ENCODE measurements at places on chromosomes 6 and 20.

GRCh38 chr6:31795616-31796298 lies at the start of gene VARS1:
Gene VARS1, minus strand, starts transcription at chr6:31795752. Its CDS starts 535 bp downstream, at chr6:31795217.
- peak; percentile 58 for DNase-seq

GRCh38 chr20:59318803-59319202 lies 18.4 kb downstream of the EDN3 start:
- DNase-seq: no peak

- DNase-seq: no peak
Observed at GRCh38 chr6:11978169-11978987, 33.7 kb upstream of the HIVEP1 start.

GRCh38 chr6:160768101-160768500 lies 66.1 kb downstream of the PLG start:
- no peak for DNase-seq

DNA sequence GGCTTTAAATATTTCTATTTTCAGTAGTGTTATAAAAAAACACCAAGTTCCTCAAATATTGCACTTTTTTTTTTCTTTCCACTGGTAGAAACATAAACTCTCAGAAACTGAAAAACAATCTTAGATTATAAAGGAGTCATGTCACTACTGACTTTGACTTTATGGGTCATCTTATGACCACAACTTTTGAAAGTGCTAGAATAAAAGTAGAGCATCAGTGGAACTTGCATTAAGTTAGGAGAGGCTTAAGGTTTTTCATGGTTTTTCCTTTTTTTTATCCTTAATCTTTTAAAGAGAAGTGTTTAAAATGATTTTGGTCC lies 56.6 kb upstream of the SUPT3H start:
- no peak for DNase-seq

- no peak for DNase-seq
Observed at GRCh38 chr6:151044465-151045441, 179.3 kb downstream of the MTHFD1L start.

DNA sequence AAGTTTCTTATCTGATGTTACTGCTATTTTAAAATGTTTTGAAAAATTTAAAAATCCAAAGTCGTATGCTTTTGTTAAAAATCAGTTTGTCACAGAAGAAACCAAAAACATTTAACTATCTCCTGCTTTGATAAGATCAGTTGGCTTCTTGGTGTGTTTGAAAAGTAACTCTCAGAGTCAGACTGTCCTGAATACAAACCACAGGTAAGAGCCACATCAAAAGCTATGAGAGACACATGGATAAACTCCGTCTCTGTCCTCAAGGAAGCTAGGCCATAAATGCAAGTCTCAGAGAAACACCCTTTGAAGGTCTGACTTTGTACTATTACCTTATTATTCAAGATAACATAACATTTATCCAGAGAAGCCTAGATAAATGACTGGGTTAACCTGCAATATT lies 7.7 kb downstream of the HBS1L start:
- DNase-seq: no peak

DNA sequence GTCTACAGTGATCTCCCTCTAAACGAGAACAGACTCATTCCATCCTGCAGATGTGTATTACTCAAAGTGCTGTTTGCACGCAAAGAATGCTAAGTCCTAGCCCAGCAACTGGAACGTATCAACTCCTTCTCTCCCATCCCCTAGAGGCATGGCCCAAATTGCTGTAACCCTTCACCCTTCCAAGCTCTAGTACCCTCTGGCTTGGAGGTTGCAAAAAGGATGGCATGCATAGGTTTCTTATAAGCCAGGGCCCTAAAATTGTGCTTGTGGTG lies 71.5 kb upstream of the TGM3 start:
- DNase-seq: no peak

DNA sequence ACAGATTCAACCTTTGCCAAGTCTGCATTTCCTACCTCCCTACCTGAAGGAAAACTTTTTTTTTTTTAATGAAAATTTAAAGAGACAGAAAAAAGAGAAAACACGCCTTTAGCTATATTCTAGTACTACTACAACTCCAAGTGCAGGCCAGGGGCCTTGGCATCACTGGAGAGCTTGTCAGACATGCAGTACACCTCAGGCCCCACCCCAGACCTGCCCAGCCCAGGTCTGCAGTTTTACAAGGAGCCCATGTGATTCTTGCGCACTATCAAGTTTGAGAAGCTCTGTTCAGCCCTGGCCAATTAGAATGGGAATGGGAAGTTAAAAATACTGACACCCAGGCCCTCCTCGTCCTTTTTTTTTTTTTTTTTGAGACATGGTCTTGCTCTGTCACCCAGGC lies 85.0 kb downstream of the NFATC2 start:
- no peak for DNase-seq

DNA sequence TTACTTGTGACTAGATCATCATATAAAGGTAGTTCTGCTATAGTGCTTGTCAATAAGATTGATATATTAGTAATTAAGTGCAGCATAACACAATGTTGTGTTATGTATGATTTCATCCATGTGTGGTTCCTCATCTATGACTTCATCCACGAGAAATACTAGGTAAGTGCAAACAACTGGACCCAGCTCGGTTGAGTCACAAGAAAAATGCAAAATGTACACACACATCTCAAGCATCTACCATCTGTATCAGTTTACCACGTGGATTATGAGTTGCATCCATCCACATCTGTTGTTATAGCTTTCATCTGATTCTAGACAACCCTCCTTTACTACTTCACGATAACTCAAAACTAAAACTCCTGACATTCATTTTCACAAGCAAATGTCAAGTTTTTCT lies 517.0 kb upstream of the CITED2 start:
- no peak for DNase-seq

DNA sequence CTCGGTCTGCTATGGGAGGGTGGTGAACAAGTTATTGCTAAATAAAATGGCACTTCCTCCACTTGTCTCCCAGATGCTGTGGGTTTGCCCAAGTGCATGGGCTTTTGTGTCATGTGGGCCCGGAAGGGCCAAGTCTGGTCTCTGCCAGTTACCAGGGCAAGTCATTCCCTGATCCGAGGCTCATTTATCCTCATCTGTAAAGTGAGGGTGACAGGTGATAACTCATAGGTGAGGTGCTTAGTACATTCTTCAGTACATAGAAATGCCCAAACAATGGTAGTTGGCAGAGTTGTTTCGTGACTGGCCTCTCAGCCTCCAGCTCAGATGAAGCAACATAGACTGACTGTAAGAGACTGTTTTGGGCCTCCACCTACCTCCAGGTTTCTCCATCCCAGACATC lies 2.0 kb upstream of the MUCL3 start:
- DNase-seq: no peak

DNA sequence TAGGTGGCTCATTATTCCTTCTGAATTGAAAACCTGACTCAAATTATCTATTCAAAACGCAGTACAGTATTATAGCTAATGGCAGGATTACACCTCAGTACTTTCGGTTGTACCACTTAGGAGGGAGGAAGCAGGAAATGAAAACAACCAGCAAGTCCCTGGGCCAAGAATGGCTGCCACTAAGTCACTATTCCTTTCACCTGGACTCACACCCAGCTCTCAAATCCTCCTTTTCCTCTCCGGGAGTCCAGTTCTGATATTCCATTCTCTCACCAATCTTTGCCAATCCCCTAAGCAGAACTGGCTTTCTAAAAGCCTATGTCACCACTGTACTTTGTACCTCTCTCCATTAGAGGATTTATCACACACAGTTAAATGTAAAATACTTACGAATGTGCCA lies 20.6 kb downstream of the TMEM242 start:
- DNase-seq: no peak

GRCh38 chr20:8932192-8933165 lies 136.4 kb upstream of the PLCB4 start:
- no peak for DNase-seq

DNA sequence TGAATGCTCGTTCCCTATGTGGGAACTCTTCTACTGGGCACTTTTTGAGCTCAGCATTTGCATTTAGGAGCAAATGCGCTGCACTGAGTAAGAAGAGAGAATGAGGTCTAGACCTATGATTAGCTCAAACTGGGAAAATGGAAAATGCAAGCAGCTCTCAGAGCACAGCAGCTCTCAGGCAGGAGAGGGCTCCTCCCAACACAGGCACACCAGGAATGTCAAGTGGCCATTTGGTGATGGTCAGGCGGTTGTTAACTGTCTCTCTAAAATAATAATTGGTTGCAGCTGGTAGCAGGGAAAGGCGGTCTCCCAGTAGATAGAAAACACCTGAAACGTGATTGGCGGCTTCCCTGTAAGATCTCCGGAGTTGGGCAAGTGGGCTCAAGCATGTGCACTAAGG lies 162.0 kb upstream of the ECI2 start:
- DNase-seq: no peak

GRCh38 chr6:168130697-168131371 lies 51.8 kb upstream of the FRMD1 start:
- no peak for DNase-seq

GRCh38 chr6:125658759-125659431 lies 90.5 kb upstream of the HEY2 start:
- no peak for DNase-seq

GRCh38 chr6:129598244-129599187 lies 111.5 kb downstream of the ARHGAP18 start:
- no peak for DNase-seq

DNA sequence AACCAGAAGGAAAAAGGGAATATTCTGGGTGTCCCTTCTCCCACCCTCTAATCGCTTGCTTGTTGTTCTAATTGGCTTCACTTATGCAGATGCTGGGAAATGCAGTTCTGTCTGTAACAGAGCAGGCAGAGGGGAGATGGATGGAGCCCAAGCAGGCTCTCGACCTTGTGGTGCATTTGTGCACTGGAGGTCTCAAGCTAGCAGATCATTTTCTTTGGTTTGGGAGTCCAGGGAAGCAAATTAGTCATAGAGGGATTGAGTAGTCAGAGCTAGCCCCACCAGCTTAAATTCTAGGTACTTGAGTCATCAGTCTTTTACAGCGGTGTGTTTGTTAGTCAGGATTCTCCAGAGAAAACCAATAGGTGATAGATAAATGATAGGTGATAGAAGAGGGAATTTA lies 234.7 kb upstream of the ECI2 start:
- no peak for DNase-seq

DNA sequence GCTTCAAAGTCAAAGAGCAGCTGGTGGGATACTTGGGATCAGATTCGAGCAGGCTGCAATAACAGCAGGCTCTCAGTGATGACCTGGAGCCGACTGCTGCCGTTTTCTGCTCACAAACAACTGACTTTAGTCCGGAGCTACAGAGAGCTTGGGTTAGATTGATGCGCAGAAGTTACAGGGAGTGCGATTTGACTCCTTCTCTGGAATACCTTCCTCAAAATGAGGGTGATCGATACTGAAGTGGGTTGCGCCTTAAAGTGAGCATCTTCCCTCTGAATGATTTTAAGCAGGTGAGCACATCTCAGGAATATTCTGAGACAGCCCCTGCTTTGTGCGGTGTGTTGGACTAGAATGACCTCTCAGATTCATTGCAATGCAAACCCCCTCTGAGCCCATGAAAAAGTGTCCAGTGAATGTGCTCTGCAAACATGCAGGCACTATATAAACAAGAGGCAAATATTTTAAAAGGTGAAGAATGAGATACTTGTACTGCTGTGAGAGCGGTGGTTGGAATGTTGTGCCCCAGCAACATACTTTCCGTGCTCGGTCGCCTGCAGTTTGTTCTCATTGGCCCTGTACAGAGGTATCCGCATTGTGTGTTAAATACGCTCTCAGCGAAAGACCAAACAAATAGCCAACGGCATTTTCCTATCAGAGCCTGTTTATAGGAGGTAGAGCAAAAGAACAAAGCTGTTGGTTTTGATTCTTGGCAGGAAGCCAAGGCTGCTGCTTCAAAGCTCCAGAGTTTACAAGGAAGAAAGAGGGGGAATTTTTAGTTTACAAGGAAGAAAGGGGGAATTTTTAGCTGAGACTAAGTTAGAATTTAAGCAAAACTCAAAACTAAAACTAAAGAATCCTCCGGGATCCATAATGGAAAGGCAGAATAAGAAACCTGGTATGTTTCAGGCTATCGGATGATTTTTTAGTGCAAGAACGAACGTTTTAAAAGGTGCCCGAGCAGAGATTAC lies 67.7 kb downstream of the PHACTR2 start:
- no peak for DNase-seq

DNA sequence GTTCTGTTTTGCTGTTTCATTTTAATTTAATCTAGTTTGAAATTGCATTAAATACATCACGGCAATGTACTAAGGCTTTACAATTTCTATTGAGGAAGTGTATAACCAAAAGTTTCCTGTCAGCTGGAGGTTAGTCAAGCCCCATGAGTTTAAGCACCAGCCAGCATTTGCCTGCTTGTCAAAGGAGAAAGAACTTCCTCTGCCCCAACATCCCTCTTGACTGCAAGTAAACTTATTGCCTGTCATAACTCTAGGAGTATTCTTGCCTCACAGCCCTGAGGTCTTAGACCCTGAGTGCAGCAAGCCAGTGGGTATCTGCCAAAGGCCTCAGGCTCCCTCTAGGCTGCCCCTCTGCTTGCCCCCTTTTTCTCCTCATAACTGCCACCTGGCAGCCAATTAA lies 106.7 kb upstream of the INSM1 start:
- no peak for DNase-seq

DNA sequence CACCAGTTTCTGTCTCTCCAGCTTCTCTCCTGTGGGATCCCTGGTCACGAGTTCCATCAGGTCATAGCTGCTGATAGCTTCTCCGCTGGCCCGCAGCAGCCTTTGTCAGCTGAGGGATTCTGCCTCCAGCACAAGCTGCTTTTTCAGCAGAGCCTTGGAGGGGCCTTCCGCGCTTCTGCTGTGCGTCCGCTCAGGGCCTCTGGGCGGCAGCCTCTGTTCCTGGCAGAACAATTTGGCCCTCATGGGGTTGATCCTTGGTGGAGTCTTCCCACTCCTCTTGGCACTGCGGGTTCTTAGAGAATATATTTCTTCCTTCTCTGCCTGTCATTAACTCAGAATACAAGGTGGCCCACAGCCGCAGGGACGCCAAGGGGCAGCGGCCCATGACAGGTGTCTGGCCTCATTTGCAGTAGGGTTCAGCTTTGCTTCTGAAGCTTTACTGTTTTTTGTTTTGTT lies 158.8 kb downstream of the DTNBP1 start:
- no peak for DNase-seq

DNA sequence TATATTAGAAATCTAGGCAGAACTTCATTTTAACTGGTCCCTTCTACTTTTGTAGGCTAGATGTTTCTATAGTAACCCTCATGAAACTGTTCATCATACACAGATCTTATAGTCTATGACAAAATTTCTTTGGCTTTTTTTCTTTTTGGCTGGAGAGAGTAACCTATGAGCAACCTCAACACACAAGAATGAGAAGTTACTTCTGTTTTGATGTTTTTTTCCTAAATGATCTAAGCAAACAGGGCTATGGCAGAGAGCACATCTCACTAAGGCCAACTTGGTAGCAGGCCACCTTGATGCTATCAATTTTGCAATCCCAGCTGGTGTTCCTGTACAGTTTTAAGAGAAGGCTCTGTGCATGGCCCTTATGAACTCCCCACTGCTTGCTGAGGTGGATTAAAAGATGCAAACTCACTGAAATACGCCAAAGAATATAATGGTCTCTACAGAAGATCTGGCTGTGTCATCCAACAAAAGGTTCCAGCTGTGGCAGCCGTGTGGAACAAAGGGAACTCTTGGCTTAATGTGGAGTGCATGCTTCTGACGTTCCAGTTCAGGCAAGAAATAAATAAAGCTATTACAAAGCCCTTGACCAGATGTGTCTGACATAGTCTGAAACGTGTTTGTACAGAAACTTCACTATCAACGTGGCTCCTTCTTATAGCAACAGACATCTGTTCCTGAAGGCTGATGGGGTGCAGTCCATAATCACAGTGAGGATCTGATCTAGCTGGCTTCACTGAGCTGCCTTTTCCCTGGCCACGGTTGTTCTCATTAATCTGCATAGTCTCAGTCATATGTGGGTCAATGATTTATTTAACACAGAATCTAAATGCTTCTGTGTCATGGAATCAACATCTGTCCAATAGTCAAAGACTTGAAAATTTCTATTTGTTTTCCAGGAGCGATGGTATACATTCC lies 481.1 kb downstream of the BMP2 start:
- no peak for DNase-seq

All from stimulated activated CD4-positive, alpha-beta T cell treated with anti-CD3 and anti-CD28 coated beads, Interleukin-1b, Interleukin-23, amount 100 ng/mL, for 24 hours (primary cell).